NCI-H226 (cell line): ENCODE measurements at places on chromosomes 2 and 18.

DNA sequence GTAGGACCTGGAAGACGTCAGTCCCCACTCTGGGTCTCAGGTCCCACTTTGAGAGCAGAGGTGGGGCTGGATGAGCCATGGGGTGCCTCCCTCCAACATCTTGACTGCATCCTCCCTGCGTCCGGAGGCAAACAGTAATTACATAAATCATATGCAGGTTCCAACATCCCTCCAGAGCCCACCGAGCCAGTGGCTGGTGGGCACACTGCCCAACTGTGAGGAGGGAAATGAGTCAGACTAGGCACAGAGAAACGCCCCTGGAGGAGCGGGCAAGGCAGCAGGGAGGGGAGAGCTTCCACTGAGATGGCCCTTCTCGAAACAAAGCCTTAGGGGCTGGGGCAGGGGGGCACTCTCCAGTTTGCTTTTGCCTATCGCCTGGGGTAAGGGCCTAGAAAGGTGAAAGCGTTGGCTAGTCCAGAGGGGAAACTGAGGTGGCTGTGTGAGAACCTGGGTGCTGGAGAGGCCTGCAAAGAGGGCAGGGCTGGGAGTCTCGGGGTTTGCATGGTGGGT lies 168.2 kb upstream of the MYCN start:
- DNase-seq: no peak

- no peak for DNase-seq
These were observed 624.9 kb upstream of the CDH2 start for GRCh38 chr18:28801876-28802275.

- no peak for DNase-seq
These were observed 138.5 kb downstream of the RIT2 start for GRCh38 chr18:42976869-42977590.

GRCh38 chr2:45643543-45644542 lies 7.6 kb upstream of the PRKCE start:
- DNase-seq: peak; percentile 50

DNA sequence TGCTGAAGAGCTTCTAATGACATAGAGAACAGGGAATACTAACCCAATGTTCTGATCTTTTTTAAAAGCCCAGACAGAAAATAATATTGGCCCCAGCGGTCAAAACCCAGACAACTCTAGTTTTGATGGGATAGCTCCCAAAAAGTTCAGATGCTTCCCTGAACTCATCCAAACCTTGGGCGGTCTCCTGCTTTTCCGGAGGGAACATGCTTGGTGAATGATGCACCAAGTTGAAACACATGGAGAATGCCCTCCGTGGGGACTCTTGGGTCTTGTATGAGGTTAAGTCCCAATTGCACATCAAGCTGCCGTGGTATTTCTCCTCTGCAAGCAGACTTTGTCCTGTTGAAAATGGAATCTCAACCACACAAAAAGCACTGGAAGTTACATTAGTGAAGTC lies 120.7 kb upstream of the CTAGE1 start:
- no peak for DNase-seq

DNA sequence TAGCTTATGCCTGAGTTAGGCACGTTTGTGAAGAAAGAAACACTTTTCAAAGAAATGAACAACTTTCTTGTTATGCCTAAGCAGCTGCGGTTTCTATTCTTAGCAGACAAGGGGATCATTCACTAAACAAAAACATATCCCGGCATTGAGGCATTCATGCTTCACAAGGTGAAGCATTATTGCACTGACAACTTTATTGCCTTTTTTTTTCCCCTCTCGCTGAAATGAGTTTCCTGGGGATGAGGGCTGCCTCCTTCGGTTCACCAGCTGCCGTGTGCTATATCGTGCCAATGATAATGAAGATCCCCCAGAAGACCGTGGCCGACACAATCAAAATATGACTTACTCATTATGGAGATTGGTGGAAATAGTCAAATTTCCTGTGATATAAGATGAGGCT lies 288.2 kb upstream of the ST6GAL2 start:
- DNase-seq: no peak

DNA sequence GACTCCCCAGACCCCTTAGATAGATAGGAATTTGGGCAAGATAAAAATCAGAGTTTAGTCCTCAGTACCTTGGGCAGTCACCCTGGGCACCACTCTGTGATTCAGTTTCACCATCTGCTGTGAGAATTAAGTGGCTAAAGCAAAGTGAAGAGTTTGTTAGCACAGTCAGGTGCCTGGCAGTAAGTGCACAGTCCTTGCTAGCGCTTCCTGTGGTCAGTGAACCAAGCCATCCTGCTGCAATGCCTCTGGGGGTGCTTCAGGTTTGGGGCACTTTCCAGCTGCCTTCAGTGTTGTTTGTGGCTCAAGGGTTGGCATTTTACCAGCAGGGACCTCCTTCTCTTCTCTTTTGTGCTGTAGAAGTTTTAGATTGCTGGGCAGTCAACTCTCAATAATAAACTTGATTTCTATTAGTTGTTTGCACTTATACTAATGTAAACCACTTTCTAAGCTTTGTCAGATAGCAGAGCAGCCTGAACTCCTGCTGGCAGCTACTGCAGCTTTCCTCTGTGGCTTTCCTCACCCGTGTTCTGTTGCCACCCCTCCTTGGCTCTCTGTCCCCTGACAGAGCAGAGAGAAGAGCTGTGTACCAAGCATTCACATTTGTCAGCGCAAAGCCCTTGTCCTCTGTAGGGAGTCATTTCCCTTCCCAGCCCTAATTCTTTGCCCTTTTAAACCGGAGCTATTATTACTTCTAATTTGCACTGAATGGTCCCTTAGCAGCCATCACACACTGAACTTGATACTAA lies 48.4 kb upstream of the RMP24 start:
- no peak for DNase-seq

DNA sequence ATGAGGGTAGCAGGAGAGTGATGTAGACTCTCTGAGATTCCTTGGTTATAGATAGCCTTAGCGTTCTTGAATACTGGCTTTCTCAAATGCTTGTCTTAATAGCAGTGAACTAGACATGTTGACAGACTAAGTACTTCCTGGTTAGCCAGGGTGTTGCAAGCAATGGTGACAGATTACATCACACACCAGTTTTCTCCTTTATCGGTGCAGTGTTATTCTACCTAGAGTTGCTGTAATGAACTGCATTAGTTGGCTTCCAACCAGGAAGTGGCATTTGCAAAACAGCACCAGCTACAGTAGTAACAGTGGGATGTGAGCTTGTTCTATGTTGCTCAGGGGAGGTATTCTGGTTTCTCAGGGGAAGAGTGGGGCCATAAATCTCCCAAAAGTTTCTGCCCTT lies 582.2 kb upstream of the DDX18 start:
- no peak for DNase-seq

DNA sequence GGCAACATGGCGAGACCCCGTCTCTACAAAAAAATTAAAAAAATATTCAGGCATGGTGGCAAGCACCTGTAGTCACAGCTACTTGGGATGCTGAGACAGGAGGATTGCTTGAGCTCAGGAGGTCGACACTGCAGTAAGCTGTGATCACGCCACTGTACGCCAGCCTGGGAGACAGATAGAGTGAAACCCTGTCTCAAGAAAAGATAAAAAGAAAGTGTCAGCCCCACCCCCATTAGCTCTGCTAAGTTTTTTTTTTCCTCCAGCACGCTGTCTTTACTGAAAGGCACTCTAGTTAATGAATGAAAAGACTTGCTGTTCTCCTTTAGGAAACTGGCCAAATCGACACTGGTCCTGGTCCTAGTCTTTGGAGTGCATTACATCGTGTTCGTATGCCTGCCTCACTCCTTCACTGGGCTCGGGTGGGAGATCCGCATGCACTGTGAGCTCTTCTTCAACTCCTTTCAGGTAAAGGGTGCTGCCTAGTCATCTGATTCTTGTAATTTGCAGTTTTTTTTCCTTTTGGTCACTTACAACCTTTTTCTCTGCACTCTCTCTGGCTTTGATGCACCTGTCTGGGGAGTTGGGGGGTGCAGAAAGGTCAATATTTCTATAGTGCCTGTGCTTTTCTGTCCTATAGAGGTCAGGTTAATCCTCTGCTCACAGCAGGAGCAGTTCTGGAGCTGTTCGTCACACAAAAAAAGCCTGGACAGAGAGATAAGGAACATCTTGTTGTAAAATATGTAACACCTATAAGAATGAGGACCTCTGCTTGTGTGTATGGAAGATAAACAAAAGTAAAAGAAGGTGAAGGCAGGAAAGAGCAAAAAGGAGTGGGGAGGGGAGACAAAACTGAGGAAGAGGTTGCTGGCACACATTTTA lies 82.3 kb downstream of the PTH2R start:
- DNase-seq: no peak

DNA sequence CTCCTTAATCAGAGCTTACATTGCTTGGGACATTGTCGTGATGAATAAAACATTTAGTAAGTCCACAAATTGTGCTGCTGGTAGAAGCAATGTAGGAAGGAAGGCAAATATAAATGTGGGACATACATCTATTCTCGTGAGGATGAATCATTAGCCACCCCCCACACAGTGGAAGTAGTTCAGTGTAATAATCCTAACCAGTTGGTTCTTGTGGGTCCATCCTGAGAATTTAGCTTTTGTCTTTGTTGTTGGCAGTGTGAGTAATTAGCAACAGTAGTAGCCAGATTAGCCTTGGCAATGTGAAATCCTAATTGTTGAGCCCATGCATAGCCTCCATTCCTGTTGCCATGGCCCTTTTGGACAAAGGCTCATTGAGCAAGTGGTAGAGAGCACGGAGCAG lies 532.1 kb downstream of the FBXO15 start:
- peak; percentile 25 for DNase-seq

DNA sequence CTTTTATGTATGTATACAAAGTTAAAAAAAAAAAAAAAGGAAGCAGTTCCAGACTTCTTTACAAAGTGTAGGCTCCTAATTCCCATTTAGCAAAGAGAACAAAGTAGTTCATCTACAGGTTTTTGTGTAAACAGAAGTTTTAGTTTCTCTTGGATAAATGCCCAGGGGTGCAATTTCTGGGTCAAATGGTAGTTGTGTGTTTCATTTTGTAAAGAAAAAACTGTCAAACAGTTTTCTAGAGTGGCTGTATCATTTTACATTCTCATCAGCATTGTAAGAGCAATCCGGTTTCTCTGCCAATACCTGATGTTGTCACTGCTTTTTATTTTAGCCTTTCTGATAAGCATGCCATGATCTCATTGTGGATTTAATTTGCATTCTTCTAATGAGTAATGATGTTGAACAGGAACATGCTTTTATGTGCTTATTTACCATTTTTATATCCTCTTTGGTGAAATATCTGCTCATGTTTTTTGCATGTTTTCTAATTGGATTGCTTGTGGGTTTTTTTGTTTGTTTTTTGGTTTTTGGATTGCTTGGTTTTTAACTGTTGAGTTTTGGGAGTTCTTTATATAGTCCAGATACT lies 16.6 kb upstream of the PSME4 start:
- no peak for DNase-seq

DNA sequence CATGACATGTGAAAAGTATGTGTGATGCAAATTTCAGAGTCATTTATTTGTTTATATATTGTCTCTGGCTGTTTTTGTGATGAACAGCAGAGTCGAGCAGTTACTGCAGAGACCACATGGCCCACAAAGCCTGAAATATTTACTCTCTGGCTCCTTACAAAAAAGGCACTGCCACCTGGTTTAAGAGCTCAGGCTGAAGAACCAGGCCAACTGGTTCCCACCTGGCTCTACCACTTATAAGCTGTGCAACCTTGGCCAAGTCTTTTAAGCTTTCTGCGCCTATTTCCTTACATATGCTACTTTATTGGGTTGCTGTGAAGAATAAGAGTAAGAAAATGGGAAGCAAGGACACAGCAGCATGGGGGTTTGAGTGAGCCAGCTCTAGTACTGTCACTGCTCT lies 207.6 kb downstream of the L3MBTL4 start:
- DNase-seq: no peak

- DNase-seq: no peak
These were observed 1348.6 kb upstream of the ACVR2A start for GRCh38 chr2:146496248-146496647.

GRCh38 chr2:236932831-236933361 lies 152.8 kb upstream of the COPS8 start:
- DNase-seq: no peak

DNA sequence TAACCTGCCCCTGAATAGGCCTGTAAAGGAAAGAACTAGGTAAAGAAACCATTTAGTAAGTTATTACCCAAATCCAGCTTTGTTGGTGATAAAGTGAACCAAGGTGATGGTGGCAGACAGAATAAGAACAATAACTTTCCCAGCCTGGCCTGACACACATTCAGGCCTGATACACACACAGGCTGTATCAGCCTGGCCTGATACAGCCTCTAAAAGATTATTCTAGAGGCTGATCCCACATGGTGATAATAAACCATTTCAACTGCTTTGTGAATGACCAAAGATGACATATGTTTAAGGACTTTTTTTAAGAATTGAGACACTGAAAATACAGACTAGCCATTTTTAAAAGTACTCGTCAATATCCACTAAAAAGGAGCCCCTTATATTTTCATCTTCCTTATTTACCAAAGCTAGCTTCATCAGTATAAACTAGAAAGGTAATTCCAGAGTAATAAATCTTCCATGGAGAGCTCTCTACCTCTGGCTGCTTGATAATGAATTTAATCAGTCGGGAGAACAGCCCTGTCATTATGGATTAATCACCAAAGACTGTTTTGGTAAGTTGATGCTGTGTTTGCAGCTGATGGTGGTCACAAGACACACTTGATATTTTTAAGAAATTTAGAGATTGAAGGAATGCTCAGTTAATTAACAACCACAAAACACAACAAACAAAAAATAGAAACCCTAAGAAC lies 77.2 kb downstream of the SLC8A1 start:
- DNase-seq: no peak

DNA sequence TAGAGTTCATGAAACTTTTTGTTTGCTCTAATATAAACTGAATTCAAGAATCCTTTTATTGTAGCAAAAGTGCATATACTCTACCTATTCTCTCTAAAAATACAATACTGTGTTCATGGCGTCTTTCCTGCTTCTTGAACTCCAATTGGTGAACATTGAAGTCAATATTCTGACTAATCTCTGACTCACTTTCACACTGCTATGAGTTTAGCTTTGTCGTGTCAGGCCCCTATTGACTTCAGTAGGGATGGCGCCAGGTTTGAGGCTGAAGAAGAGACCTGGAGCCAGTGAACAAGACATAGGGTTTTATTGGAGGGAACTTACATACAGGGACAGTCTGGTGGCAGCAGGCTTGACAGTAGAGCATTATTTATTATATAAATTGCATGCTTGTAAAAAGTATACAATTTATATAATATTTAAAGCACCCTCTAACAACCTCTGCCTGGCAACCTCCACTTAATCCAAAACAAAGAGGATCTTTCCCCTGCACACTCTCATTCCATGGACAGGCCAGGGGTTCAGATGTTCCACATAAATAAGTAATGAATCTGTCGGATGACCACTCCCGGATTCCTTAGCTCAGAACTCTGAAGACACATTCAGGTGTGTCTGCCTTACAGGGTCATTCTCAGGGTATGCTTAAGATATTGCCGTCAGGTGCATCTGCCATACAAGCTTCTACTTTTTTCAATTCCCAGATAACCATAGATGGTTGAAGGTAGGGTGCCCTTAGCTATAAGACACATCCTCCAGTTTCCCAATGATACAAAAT lies 141.0 kb downstream of the CERS6 start:
- DNase-seq: peak; percentile 22

GRCh38 chr2:10030311-10030736 lies 13.0 kb upstream of the KLF11 start:
- no peak for DNase-seq

GRCh38 chr18:31454066-31454708 lies 6.6 kb downstream of the DSG3 start:
- DNase-seq: peak; percentile 78
